Fibroblast of the aortic adventitia (primary cell): ENCODE measurements at places on chromosomes 6 and 20.
A peak's percentile ranks its signal among the peaks of the same experiment; 100 is the strongest.

DNA sequence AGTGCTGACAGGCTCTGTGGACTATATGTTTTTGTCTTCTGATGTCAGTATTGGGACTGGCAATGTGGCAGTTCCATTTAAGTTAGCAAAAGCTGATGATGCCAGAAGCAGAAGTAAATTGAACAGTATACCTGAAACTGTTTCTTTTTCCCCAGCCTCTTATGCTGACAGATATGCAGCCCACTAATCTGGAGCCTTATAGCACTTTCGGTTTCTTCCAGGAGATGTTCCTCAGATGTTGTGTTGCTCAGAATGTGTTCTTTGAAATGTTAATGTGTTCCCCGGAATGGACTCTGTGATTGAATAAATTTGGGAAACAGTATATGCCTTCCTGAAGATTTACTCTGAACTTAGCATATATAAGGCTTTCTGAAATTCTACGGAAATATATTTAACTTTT lies 80.7 kb upstream of the MRAP2 start:
- DNase-seq, result peak; percentile 13

DNA sequence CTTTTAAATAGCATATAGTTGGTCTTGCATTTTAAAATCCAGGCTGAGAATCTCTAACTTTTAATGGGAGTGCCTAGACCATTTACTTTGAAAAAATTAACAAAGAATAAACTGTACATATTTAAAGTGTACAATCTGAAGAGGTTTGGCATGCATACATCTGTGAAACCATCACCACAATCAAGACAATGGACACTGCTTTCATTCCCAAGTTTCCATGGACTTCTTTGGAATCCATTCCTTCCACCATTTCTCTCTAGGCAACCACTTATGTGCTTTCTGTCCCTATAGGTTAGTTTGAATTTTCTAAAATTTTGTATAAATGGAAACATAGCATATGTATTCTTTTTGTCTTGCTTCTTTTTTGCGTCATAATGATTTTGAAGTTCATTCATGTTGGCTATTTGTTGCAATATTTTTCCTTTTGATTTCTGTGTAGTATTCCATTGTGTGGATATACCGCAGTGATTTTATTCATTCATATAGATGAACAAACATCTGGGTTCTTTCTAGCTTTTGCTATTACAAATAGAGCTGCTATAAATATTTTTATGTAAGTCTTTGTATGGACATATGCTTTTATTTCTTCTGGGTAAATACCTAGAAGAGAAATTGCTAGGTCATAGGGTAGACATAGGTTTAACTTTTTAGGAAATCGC lies 50.9 kb downstream of the NEDD9 start:
- no peak for DNase-seq

- DNase-seq, result peak; percentile 91
Observed at GRCh38 chr20:8796088-8796660, 272.7 kb upstream of the PLCB4 start.

GRCh38 chr6:14452567-14453527 lies 335.3 kb downstream of the CD83 start:
- DNase-seq, result no peak

- peak; percentile 28 for DNase-seq
Observed at GRCh38 chr20:57425150-57426013, 34.2 kb downstream of the RBM38 start.

DNA sequence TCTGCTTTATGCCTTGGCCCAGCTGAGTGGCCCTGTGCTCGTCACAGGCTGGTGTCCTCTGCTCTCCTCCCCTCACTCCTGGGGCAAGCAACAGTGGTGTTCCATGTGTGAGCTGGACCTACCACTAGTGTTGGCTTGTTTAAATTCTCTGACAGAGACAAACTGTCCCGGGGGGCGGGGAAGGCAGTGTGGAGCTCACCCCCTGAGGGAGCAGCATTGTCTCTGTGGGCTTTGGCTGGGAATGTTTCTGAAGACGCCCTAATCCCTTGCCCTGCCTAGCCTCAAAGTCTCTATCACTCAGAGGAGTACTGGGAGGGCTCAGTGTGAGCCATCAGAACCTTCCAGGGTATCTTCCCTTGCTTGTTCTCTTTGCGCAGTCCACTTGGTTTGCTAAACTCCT lies 5.2 kb upstream of the VEGFA start:
- no peak for DNase-seq

DNA sequence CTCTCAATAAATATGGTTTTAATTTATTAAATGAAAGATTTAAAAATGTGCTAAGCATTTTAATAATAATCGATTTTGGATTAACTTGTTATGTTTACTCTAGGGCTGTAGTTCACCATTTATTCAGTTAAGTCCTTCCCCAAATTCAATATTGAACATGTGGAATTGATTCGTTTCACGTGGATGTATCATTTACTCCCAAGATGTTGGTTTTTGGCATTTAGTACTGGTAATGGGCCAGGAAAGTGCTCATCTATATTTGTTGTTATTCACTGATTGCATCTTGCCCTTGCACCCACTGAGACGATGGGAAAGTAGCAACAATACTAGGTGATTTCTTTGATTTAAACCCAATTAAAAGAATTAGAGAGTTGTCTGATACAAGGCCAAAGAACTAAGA lies 97.1 kb downstream of the ESR1 start:
- DNase-seq, result no peak

- DNase-seq, result no peak
Observed at GRCh38 chr6:159116343-159116742, 52.9 kb upstream of the FNDC1 start.

DNA sequence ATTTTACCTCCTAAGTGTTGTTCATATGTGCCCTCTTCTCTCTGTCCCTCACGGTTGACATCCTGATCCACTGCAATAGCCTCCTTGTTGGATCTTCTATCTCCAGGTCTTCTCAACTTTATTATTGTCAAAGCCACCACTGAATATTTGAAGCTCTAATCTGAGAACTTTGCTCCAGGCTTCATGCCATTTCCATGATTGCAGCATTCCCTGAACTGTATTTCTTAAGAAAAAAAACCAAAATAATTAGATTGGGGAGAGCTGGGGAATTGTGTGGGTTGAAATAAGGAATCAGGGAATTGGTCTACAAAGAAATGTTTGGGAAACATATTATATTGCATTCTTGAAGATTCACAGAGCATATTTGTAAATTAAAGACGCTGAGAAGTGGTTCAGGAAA lies 2.5 kb upstream of the STX7 start:
- peak; percentile 32 for DNase-seq

DNA sequence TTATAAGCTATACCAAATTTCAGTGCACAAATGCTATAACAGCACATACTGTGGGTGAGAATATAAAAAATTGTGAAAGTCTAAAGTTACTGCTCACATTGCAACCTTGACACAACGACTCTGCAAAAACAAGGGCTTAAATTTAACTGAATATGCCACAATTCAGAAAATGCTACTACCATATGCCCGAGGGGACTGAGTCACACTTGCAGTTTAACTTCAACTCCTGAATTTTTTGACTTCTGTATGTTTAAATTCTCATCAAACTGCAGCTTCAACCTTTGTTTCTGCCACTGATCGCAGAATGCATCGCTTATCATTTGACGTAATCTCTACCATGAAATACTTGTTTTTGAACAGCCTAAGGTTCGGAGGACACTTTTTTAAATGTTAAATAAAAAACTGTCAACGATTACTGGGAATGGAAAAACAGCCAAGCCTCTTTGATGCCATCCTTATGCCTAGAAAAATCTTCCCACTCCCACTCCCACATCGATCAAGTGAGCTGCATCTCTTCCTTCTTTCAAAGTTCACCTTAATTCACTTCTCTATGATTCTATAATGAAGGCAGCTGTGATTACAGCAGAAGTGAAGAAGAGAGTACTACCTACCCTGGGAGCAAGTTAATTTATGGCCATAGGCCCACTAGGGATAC lies 136.5 kb downstream of the ATXN1 start:
- no peak for DNase-seq

GRCh38 chr20:53580376-53581111 lies 13.1 kb downstream of the ZNF217 start:
- peak; percentile 30 for DNase-seq

DNA sequence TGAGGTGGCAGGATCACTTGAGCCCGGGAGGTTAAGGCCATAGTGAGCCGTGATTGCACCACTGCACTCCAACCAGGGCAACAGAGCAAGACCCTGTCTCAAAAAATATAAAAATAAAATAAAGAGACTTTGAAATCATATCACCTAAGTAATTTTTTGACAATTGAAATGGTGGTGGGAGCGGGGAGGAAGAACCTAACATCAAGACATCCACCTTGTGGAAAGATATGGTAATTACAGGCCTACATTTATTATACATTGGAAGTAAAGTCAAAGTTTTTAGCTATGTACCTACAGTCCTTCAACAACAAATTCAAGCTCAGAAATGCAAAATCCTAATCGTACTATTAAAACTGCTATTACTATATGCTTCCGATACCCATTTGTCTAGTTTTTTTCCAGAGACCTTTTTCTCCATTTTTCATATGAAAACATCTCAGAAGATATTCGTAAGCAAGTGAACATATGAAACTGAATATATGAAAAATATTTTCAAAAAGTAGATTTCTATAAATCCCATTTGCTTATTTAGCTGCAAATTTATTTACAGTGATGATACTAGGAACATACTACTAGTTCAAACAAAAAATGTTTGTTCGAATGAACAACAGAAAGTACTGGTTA lies 83.3 kb downstream of the SYCP2 start:
- peak; percentile 45 for DNase-seq

DNA sequence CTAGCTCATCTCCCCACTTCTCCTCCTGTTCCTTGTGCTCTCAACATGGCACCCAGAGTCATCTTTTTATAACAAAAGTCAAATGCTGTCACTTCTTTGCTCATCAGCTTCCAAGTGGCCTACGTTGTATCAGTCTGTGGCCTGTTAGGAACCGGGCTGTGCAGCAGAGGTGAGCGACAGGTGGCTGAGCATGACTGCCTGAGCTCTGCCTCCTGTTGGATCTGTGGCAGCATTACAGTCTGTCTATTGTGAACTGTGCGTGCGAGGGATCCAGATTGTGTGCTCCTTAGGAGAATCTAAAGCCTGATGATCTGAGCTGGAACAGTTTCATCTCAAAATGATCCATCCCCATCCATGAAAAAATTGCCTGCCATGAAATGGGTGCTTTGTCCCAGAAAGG lies 129.6 kb downstream of the FNDC1 start:
- no peak for DNase-seq

DNA sequence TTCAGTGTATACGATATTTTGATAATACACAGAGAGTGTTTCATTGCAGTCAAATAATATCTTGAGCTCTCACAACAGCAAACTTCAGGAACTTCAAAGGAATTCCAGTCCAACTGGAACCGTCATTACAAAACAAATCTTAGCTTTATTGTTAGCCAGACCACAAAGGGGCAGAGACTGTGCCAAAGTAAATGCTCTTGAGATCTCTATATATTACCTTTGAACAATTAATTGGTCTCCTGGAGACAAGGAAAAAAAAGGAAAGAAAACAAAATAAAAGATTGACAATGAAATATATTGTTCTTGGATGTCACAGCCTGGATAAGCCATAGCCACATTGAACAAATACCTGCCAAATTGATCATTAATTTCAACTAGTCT lies 70.0 kb downstream of the FOXC1 start:
- DNase-seq, result peak; percentile 55

DNA sequence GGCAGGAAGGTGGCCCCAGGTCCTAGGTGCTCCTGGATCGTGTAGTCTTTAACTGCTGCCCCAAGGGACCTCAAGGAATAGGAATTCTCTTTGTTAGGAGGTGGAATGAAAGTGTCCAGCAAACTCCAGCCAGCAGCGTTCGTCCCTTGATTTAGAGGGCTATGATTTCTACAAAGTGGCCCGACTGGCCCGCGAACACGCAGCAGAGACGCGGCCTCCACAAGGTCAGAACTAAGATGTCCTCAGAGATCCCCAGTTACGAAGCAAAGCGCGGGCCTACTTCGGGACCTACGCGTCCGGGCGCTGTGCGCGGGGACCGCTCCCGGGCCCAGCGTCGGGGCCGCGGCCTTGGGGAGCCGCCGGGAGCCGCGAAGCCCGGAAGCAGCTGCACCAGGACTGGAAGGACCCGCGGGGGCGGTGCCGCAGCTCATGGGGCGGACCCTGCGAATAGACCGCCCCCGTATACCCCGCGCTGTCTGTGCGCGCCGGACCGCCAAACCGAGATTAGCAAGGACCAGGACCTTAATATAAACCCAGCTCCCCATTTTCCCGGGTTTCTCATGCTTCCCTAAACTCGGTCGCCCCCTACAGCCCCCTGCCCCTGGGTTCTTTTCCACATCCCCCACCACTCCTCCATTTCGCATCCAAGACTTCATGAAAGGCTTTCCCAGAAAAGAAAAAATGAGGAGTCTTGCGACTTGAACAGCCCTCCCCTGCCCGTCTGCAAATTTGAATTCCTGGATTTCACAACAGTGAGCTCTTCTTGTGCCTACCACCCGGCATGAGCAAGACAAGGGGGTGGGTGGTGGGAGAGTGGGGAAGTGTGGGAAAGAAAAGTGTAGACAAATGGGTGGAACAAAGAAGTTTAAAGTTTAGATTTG lies at the start of gene C6orf47:
C6orf47 (minus strand) TSS at position 398 of the 881 bp plus-strand sequence. CDS start 831 bp downstream, outside the sequence.
- peak; percentile 74 for DNase-seq

DNA sequence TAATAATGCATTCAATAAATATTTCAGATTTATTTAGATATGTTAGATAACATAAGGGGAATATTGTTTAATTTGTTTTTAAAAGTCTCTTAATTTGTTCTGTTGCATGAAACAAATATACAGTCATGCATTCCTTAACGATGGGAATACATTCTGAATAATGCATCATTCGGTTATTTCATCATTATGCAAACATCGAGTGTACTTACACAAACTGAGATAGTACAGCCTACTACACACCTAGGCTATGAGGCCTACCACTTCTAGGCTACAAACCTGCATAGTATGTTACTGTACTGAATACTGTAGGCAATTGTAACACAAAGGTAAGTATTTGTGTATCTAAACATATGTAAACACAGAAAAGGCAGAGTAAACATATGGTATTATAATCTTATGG lies 118.7 kb downstream of the EPHA7 start:
- no peak for DNase-seq

- DNase-seq, result no peak
Observed at GRCh38 chr6:22295145-22295544, 1.7 kb downstream of the PRL start.

- peak; percentile 34 for DNase-seq
Observed at GRCh38 chr20:21509597-21510371, 4.1 kb downstream of the NKX2-2 start.

DNA sequence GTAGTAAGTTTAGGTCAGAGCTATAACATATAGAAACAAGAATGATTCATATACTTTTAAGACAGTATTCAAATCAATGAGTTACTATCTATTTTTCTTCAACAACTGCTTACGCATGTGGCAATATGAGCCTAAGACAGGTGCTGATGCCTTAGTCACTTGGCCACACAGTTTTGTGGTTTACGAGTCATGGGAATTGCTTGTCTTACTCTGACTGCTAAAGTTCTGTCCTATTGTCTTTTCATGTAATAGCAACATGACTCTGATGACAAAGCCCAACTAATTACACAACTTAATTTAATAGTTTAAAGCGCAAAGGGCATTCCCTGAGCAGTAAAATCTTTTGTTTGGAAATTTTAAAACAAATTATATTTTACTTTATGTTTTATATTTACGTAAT lies 159.3 kb upstream of the CENPW start:
- DNase-seq, result peak; percentile 90

GRCh38 chr6:137349856-137350830 lies 131.0 kb upstream of the IFNGR1 start:
- DNase-seq, result no peak
